ENCODE measurements at places on chromosomes 12 and 14.

DNA sequence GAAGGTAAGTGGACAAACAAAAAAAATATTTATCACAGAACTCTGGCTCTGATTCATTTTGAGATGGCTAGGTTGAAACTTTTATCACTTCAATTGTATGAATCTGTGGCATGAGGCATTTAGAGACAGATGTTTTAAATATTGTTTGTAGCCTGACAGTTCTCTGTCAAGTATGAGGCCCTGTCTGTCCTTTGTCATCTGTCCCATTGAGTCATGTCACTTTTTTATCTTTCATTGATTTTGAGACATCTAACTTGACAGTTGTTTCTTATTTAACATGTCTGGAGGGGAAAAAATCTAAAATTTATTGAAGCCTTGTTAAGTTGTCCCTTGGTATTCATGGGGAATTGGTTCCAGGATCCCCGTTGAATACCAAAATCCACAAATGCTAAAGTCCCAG is 829.5 kb downstream of the FSCB start:
- DNase-seq: no peak

GRCh38 chr12:53989227-53990113 is 4.5 kb downstream of the HOXC10 start:
- peak; percentile 60 for DNase-seq

GRCh38 chr12:111440152-111440551 is 34.4 kb downstream of the SH2B3 start:
- DNase-seq: peak; percentile 57

DNA sequence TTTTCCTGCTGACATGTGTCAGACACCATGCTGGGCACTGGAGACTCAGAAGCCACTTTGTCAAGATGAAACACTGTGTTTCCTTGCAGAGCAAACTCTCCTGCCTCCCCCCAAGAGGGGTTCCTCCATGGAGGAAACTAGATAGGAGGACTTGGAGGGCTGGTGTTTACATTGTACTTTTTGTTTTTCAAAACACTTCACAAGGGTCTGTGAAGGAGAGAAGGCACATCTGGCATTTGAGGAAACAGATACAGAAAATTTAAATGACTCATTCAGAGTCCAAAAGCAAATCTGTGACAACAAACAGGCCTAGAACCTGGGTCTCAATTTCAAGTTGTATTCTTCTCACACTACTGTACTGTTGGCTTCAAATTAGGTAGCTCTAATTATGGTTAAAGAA is 6.7 kb upstream of the CDKL1 start:
- DNase-seq: no peak

- no peak for DNase-seq
These were observed 6.2 kb upstream of the FAM222A start for GRCh38 chr12:109707470-109707821.

DNA sequence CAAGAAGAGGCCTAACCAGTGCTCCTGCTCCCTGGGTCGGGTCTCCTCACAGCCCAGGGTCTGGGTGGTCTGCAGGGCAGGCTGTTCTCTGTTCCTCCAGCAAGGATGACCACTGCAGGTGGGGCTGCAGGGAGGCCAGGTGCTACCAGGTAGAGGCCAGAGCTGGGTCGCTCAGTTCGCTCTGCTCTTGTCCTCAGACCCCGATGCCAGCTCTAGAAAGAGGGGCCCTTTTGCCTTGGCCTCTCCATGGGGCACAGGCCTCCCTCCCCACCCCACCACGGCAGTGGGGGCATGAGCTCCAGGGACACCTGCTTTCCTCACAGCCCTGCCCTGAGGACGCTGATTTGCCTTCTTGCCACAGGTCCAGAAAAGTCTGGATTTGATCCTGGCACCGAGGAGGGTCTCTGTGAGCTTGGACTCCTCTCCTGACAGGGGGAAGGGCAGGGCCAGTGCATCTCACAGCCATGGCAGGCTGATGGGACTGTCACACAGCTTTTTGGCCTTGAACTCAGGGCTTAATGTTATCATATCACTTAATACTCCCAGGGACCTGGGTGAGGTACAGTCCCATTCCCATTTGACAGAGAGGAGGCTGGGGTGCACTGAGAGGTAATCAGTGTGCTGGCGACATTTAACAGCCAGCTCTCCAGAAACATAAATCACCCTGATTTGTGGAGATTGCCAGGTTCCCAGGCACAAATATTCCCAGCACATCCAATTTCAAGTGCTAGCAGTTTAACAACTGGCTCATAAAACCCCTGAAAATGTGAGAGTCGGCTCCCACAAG is 273.0 kb upstream of the SFSWAP start:
- no peak for DNase-seq

DNA sequence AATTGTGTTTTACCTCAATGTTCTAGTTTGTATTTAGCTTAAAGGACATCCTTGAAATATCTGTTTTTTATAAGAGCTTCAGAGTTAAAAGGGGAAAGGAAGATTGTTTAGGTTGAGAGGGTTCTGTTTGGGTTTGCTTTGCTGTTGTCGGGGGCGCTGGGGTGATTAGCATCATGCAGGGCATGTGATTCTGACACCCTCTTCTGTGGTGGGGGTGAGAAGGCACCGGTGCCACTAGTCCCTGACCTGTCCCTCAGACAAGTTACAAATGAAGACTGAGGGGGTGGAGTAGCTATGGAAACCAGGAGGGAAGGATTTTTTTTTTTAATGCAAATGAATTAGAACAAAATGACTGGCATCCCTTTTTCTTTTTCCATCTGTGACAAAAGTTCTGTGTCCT is 291.3 kb downstream of the RPAP3 start:
- no peak for DNase-seq

GRCh38 chr12:32508626-32509025 is 109.3 kb downstream of the FGD4 start:
- peak; percentile 44 for DNase-seq

All from suppressor macrophage treated with lipopolysaccharide for 1 hour (primary cell).